ENCODE measurements at places on chromosomes 3 and 15. TPM values are rescaled to one million over a fixed set of nuclear protein-coding genes. Genes with fewer than 3 reads are reported as not detected.

The P2RY13 gene
- not detected for total RNA-seq

The NLGN1 gene
- total RNA-seq = 12.5 TPM

The ACTRT3 gene
- 2.5 TPM for total RNA-seq

The DPPA2 gene
- not detected for total RNA-seq

The GPR62 gene
- not detected for total RNA-seq

The C3orf22 gene
- total RNA-seq = not detected

The KLHL40 gene
- total RNA-seq = not detected

The DUOXA1 gene
- total RNA-seq = not detected

The AHSG gene
- not detected for total RNA-seq

The NKTR gene
- 24.0 TPM for total RNA-seq

All from IMR-90 (cell line).